ENCODE measurements at places on chromosomes 16 and 17.

DNA sequence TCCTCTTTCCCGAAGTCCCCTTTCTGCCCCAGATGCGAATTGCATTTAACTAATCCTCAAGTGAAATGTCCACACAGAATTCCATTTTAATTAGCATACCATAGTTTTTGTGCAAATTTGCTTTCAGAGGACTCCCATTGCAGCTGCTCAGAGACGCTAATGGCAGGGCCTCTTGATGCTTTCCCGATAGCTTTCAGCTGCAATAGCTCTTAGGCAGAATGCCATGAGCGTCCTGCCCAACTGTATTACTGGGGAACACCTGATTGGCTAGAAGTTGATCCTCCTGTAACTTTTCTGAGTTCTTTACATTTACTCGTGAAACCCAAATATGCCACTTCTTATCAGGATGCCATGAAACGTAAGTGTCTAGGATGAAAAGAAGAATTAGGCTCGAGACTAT is 203.0 kb downstream of the UTP18 start:
- no peak for DNase-seq

- DNase-seq = no peak
These were observed 43.8 kb downstream of the VAC14 start for GRCh38 chr16:70757183-70757582.

GRCh38 chr16:85752511-85753420 is 1.9 kb upstream of the C16orf74 start:
- DNase-seq = no peak

- DNase-seq = no peak
These were observed 93.9 kb downstream of the CEP112 start for GRCh38 chr17:66098040-66098439.

DNA sequence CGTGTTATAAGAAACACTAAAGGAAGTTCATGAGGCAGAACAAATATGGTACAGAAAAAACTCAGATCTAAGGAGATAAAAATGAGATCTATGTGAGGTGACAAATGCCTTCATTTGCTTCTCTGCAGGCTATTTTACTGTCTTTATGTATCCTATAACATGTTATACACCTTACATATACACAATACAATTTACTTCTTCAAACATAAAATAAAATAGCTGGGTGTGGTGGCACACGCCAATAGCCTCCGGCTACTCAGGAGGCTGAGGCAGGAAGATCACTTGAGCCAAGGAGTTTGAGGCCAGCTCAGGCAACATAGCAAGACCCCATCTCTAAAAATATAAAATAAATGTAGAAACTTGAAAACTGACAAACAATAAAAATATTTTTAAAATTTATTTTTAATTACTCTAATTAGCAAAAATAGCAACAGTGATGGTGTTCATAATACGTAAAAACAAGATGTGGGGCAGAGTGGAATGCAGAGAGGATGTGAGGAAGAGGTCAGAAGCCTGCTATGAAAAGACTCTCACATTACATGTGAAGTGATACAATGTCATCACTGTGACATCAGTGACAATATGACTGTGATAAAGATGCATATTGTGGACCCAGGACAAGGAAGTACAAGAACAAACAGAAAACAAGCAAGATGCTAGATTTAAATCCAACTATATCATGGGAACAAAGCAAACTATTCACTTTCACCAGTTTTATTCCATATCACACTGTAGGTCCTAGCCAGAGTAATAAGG is 31.0 kb downstream of the VPS53 start:
- DNase-seq = no peak

GRCh38 chr17:68865584-68865983 is 89.6 kb downstream of the ABCA8 start:
- no peak for DNase-seq

- DNase-seq = no peak
These were observed 27.5 kb downstream of the TBX4 start for GRCh38 chr17:61479493-61480413.

Measured in NCI-H345 (cell line).